ENCODE measurements at places on chromosomes 4 and X.

DNA sequence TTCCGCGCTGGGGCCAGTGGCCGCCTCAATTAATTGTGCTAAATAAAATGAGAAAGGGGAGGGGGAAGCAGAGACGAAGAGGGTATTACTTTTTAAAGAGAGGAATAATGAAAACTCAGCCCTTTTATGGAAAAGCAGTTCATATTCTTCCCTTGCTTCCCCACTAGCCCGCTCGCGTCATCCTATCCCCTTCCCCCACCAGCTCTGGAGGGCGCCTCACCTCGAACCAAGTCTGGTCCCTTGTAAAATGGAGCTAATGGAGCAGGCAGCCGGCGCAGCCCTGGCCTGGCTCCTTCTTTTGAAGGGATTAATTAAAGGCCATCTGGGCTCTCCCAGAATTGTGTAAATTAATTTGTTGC lies 511 bp upstream of the NKX6-1 start:
- DNase-seq, result no peak

GRCh38 chr4:183797445-183798300 lies 107.4 kb upstream of the STOX2 start:
- no peak for DNase-seq

- no peak for DNase-seq
Observed at GRCh38 chr4:52049266-52049665, 1.8 kb upstream of the SPATA18 start.

GRCh38 chrX:45749375-45749774 lies 548.7 kb upstream of the DIPK2B start:
- no peak for DNase-seq

DNA sequence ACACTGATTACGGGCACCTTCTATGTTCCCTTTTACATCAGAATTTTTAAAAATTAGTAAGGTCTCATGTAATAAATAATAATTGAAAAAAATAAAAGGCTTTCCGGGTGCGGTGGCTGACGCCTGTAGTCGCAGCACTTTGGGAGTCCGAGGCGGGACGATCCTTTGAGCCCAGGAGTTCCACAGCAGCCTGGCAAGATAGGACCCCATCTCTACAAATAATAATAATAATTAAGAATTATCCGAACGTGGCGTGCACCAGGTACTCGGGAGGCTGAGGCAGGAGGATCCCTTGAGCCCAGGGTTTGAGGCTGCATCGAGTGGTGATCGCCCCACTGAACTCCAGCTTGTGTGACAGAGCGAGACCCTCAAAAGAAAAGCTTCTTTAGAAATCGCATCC lies 771 bp upstream of the LAMTOR3 start:
- no peak for DNase-seq

DNA sequence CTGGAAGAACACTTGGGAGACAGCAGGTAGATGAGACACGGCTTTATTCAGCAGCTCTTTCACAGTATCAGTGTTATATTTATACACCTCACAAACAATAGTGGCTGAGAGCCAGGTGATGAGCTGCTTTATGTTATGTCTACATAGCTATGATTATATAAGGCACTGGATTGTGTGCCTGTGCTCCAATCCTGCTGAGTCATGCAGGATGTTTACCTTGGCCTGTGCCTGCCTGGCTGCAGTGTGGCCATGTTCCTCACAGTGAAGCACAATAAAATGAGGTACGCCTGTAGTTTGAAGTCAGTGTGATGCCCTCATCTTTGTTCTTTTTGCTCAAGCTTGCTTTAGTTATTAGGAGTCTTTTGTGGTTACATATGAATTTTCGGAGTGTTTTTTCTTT lies 31.3 kb downstream of the CXCL13 start:
- no peak for DNase-seq

DNA sequence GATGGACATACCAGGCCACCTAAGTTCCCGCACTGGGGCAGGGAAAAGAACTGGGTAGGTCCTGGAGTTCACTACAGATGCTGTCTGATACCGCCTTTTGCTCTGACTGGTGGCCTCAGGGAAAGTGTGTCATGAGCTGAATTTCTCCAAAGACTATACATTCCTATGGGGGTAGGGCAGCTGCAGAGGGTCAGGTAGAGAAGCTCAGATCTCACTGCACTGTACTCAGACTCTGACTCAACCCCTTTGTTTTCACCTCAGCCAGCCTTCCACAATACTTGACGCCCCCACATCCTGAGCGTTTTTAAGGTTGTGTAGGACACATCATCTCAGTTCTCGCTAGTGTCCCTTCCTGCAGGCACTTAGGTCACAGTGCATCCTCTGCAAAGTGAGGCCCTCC lies 7.8 kb downstream of the GATB start:
- no peak for DNase-seq

- DNase-seq, result no peak
Observed at GRCh38 chr4:80042821-80043220, 30.2 kb downstream of the ANTXR2 start.

DNA sequence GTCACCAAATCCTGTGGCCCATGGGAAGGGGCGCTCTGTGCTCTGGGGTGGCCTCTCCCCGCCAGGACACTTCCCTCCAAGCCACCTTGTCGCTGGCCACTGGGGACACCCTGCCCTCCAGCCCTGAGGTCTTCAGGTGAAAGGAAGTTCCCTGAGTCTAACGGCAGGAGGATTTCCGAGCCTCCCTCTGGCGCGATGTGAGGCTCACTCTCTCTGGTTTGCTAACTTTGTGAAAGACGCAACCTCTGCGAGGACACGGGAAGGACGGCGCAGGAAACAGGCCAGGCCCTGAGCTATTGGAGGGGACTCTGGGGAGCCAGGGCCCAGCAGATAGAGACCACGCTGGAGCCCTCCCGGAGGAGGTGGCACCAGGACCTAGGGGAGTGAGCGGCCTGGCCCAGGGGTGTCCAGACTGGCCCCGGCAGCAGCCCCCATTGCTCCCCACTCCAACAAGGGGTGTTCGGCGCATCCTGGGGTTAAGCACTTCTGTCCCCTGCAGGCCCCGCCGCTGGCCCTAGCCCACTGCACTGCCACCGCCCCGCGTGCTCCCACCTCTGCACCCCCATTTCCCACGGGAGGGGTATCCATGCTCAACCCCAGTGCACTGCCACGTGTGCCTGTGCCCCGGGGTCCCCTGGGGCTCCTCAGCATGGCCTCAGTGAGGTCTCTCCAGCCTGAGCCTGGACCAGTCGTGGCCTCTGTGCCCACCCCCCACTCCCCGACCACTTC lies 72.2 kb upstream of the MXD4 start:
- no peak for DNase-seq

DNA sequence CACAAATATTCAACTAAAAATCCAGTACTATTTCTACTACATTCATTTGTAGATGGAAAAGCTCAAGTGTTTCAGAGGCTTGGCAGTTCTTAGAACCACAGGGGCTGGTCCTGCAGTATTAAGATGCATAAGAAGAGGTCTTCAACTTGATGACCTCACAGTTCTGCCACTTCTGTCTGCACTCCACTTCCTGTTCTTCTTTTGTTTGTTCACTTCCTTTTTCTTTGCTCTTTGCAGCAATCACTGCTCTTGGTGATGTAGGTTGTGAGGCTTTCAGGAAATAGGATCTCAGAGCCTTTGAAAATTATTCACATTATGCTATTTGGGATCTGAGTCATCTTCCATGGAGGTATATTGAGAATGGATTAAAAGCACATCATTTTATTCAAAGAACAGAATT lies 602.0 kb upstream of the CPEB2 start:
- no peak for DNase-seq

DNA sequence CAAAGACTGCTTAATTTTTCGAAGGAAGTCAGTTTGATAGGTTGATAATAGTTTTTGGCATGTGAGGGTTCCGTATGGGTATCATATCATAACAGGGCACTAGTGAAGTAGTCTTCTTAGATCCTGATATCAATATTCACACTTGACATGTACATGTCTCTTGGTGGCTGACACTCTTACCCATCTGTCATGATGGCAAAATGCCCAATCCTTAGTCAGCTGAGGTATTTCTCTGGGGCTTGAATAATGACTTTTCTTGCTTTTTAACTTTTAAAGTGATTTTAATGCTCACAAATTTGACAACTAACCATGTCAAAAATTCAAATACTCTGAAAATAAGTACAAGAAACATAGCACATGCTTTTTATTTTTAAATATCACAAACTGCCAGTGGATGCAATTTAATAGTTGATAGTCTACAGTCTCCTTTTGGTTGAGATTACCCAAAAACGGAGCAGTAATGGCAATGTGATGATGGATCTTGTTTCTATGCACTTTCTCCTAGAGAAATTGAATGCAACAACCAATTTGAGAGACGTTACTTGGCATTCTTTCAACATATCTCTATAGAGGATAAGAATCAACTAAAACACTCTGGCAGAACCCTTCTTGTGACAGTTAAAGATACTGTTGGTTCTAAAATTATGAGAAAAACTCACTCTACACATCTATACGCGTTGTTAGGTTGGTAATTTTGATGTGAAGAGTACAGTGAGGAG lies 552.9 kb upstream of the PABPC4L start:
- no peak for DNase-seq

GRCh38 chr4:172173206-172173605 lies 360.0 kb downstream of the GALNTL6 start:
- no peak for DNase-seq

DNA sequence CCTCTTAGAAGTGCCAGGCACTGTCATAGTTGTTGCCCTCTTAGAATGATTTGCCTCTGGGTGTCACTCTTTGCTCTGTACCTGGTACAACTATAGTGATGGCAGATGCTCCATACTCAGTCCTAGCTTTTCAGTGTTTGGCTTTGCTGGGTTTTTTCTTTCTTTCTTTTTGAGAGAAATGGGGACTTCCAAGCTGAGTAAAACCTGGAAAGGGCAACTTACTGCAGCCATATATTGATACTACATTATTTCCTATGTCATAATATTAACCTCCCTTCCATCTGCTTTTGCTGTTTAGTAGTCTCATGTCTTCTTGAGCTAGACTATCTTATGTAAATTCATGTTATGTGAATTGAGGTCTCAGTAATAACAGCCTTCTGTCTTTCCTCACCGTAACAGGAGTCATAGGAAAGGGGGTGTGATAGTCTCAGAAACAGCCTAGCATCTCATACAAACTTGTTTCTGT lies 49.0 kb downstream of the NIPAL1 start:
- DNase-seq, result no peak

- no peak for DNase-seq
Observed at GRCh38 chr4:40134206-40134917, 62.5 kb upstream of the RHOH start.

DNA sequence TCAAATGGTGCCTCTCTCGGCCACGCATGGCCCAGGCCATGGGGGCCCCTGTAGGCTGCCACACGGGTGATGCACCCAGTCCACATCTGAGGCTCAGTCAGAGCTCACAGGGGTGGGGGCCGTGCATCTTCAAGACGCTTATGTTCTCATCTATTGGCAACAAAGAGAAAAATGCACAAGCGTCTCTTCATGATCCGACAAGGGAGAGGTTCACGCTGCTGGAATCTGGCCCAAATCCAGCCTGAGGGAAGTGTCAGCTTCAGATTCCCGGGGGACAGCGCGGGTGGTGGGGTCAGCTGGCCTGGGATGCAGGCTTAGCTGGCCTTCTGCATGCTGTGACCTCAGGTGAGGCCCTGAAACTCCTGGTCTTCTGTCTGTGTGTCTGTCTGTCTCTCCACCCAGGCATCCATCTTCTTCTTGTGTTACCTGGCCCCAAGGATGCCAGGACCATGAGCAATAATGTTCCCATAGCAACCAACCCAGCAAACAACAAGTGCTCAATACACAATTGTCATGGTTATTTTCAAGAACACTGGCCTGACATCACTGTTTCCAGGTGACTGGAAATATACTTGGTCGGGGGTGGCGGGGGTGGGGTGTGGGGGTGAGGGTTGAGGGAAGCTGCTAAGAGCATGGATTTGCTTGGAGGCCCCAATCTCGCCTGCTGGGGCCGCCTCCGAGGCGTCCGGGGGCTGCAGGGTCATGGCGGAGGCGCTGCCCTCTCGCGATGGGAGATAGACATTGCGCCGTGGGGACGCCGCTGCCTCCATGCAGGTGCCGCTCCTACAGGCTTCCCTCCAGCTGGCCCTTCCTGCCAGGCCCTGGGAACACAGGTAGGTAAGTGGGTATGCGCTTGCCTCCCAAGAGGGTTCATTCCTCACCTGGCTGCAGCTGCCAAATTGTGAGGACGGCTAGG lies 48.3 kb downstream of the ABLIM2 start:
- DNase-seq, result no peak

DNA sequence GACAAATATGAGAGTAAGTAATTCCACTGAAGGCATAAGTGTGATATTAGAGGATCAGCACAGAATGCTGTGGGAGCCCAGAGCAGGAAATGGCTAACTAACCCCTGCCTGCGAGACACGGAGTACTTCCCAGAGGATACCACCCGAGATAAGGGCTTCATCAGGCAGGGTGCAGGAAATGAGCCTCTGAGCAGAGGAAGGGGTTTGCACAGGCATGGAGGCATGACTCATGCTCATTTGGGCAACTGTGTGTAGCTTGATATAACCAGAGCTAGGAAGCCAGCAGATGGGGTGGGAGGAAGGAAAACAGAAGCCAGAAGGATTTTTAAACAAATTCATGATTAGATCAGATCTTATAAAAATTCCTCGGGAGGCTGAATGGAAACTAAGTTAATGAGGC lies 70.0 kb upstream of the TSPAN5 start:
- no peak for DNase-seq

DNA sequence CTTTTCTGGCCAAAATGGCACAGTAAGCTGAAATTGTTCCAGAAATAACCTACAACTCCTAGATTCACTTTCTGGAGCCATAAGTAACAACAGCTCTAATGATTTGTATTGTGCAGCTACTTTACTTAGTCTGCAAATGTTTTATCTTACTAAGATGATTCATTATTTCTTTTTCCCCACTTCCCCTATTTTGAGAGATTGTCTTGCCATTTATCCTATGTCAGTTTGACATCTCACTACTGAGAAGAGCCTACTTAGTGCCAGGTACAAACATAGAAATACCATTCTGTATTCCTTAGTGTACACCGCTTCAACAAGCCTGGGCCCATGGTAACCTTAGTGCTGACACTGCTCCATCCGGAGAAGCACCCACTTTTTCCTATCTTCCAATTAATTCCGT lies 13.8 kb upstream of the STK26 start:
- DNase-seq, result no peak

- no peak for DNase-seq
Observed at GRCh38 chr4:37748485-37748884, 62.3 kb upstream of the RELL1 start.

DNA sequence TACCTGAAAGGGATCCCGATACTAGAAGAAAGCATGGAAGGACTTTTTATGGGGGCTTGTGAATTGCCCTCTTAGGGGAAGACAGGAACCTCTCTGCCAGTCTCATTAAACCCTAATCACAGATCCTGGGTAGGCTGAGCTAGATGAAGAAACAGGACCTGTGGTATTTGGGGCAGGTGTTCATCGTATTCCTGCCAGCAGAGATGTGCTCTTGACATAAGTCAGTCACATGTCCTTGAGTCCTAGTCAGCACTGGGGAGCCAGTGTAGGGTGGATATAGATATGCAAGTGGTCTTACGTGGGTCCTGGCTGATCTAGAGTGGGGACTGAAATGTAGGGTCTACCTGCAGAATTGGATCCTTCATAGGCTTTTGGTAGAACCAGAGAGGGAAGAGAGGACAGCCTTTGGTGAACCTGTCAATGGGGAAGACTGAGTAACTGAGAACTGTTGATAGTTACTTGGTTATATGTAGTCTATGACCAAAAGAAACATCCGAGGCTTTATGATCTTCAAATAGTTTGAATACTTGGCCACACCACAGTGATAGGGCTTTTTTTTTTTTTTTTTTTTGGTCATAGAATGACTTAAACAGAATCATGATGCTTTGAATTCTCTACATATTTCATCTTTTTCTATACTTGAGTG lies 63.5 kb upstream of the WDR1 start:
- DNase-seq, result no peak

Data from naive thymus-derived CD8-positive, alpha-beta T cell (primary cell).